H4 (cell line): ENCODE measurements at places on chromosomes 12 and 14. TPM values are rescaled to one million over a fixed set of nuclear protein-coding genes. Genes with fewer than 3 reads are reported as not detected.

The ADGRD1 gene
- total RNA-seq: 0.14 and 0.21 TPM in 2 replicates

The SMARCC2 gene
- 19.6 and 22.9 TPM in 2 replicates for total RNA-seq

The C12orf54 gene
- total RNA-seq: not detected in 2 replicates

DNA sequence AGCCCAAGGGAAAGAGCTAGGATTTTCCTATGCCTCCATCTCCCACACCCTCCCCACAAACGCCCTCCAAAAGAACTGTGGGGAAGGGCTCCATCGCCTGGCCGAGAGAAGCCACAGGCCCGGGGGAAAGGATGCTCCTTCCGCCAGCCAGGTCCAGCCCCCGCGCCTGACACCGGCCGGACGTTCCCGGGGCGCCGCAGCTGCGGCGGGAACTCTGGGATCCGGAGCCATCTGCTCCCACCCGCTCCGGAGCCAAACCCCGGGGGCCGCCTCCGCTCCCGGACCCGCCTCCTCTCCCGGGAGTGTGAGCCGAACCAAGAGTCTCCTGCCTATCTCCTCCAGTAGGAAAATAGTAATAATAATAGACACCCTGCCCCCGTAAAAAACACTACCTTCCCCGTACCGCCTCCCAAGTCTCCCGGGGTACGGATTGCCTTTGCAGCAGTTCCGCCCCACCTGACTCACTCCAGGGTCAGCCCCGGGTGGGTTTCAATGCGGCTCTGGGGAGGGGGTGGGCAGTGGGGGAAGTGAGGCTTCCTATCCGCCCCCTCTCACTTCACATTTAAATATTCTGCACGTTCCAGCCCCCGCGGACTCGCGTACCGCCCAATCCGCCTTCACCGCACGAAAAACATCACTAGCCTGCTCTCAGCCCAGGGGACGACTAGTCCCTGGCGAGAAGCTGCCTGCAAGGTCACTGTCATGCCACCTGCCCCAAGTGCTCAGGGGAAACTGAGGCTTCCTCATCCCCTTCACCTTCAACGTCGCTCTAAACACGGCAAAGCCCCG lies 2.4 kb downstream of the AGAP2 start:
- DNase-seq: no peak

The CCDC175 gene
- not detected in 2 replicates for total RNA-seq

GRCh38 chr14:31787377-31787776 lies 226.2 kb downstream of the NUBPL start:
- DNase-seq: peak; percentile 14

DNA sequence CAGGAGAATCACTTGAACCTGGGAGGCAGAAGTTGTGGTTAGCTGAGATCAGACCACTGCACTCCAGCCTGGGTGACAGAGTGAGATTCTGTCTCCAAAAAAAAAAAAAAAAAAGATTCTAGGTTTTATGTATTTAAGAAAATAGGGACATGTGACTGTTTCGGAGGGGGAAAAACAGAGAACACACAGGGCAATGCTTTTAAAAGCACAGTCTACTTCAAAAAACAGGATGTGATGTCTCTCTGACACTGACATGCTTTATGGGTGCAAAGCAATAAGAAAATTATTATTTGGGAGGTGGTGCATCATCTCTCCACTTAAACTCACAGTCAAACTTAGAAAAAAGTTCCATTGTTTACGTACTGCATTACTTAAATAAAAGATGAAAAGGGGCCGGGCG lies 28.7 kb downstream of the CLIP1 start:
- DNase-seq: no peak

The JDP2 gene
- 17.6 and 31.9 TPM in 2 replicates for total RNA-seq
